ENCODE measurements at places on chromosomes 6 and 20.
A peak's percentile ranks its signal among the peaks of the same experiment; 100 is the strongest.

GRCh38 chr6:170287371-170287876 is 3.5 kb downstream of the DLL1 start:
- DNase-seq, result no peak

DNA sequence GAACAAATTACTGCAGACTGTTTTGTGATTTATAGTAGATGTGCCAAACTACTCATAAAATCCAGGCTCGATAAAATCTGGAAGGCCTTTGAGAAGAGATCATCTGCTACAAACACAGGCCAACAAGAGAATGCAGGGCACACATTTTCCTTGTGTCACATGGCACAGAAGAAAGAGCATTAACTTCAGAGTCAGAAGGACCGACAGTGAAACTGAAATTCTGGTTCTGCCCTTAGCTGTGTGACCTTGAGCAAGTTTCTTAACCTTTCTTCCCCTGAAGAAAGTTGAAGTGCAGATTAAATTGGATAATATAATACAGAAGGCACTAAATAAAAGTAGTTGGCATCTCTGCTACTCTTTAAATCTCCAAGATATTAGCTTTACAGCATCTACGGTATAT is 338.4 kb upstream of the IRAK1BP1 start:
- DNase-seq, result no peak

GRCh38 chr6:53322188-53323029 is 26.3 kb downstream of the ELOVL5 start:
- no peak for DNase-seq

GRCh38 chr20:227439-228105 is 514 bp downstream of the DEFB129 start:
- no peak for DNase-seq

DNA sequence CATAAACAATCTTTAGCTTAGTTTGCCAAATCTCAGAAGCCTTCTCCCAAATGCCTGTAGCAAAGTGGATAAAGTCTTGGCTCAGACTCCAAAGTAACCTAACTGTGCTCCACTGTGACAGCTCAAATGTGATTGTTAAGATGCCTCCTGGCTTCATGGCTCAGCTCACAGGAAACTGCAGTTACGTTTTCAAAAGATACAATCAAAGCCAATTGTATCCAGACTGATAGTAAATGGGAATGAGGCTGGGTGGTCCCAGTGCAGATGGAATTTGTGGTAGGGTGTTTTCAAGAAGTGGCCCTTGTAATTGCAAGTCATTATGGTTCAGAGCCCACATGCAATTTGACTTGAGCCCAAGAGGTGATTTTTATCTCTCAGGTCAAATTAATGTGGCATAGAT is 151.2 kb upstream of the TAB2 start:
- DNase-seq, result no peak

- no peak for DNase-seq
Measured at GRCh38 chr20:58629215-58629580, 21.9 kb upstream of the STX16 start.

DNA sequence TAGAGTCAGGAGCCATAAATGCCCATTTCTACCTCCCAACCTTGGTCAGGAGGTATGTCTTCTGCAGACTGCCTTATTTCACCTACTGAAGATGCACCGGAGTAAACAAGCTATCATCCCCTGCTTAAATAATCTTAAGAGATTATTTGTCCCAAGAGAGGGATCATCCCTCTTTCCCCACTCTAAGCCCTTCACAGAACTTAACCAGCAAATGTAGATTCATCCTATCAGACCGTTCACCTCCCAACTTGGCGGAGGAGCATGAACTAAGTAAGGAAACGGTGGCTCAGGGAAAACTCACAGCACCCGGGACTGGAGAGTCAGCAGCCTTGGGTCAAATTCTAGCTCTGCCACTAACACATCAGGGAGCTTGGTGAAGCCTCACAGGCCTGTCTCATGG is 115.3 kb downstream of the TRERF1 start:
- no peak for DNase-seq

DNA sequence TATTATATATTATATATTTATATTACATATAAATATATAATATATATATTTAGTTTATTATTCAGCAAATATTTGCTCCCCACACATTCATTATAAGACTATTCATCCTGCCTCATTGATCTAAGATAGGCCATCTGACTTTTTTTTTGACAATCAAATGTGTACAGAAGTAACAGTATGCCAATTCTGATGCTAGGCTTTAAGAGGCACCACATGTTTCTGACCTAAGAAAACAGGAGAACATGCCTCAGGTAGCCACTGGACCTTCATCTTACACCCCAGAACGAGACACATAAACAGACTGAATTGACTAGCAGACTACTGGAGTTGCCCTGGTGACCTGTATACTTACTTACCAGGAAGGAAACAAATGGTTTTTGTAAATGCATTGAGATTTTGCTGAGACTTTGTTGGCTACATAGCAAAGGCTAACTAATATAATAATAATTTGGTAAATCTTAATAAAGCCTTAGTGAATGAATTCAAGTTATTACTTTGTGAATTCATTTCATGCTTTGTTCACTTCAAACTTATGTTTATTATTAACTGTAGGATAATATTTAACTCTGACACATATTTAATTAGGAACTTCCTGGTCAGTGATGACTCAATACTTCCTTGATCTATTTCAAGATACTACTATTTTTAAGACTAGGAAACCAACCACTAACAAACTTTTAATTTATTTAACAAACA is 13.4 kb upstream of the MYO6 start:
- no peak for DNase-seq

GRCh38 chr6:37354526-37355384 is 972 bp downstream of the RNF8 start:
- DNase-seq, result no peak

- no peak for DNase-seq
Measured at GRCh38 chr6:14711704-14712379, 534.0 kb upstream of the JARID2 start.

GRCh38 chr20:63364801-63365585 is 3.8 kb upstream of the CHRNA4 start:
- DNase-seq, result no peak

DNA sequence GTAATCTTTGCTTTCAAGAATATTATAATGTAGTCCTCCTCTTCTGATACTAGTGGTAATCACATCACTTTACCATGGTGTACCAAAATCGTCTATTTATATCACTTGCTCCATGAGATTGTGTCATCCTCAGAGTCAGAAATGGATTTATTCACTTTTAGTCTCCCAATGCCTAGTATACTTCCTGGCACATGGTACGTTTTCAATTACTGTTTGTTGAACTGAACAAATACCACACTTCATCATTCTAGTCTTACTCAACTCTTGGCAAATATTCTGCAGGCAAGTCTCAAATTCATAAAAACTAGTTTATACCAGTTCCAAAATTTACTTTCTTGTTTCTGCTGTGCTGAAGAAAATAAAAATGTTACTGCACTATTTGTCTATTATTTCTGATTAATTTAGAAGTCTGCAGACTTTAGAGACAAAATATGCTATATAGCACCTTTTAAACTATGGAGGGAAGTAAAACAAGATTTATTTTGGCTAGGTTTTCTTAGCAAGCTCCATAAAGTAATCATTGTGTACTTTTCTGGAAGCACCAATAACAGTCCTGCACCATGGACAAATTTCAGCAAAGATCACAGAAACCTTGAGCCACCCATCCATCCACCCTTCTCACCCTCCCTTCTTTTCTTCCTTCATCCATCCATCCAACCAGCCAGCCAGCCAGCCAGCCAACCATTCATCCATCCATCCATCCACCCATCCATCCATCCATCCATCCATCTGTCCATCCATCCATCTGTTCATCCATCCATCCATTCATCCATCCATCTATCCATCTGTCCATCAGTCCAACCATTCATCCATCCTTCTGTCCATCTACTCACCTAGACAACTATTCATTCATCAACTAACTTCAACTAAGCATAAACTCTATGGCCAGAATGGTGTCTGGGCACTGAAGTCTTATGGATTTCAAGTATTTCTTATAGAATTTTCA is 102.1 kb upstream of the STMND1 start:
- no peak for DNase-seq

DNA sequence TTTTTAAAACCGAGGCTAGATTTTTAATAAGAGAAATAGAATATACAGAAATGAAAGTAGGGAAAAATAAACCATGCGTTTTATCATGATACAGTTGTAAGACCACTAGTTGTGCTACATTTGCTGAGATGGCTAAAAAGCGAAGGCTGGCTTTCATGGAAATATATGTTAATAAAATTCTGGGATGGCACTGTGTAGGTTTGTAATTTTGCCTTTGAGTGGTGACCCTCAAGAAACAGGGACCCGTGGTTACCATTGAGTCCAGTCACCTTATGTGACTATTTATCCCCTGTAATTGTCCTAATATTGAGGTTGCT is 233.8 kb downstream of the ARHGAP18 start:
- DNase-seq, result no peak

- DNase-seq, result no peak
Measured at GRCh38 chr20:47496118-47496517, 5.6 kb upstream of the NCOA3 start.

- DNase-seq, result no peak
Measured at GRCh38 chr6:158376631-158377081, 64.4 kb downstream of the TULP4 start.

DNA sequence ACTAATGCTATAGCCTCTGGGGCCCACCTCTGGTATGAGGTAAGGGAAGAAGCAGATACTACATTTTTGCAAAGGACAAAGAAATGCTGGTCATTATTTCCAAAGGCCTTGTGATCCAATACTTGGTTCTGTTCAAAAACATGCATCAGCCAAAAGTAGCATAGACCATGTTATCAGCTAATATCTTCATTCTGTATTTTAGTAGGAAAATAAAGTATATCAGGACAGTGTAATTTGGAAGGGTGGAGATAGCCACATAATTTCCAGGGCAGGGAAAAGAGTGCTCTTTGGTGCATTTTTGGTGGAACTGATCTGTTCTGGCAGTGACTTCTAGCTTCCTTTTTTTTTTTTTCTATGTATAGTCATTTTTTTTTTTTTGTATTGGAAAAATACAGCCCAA is 258.0 kb upstream of the SOX4 start:
- no peak for DNase-seq

- no peak for DNase-seq
Measured at GRCh38 chr6:85118233-85118632, 331.6 kb upstream of the NT5E start.

DNA sequence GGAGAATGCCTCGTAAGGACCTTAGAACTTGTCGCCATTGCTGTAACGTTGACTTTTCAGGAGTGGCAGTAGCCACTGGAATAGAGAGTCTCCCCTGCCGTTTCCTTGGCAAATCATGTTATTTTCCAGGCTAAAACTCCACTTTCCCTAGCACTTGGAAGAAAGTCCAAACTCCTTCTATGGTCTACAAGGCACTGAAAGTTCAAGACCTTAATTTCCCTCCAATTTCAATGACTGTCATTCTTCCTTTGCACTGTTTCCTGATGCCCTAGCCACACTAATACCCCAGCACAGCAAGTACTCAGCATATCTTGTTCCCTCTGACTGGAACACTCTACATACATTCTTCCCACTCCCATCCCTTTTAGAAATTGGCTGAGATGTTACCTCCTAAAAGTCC is 1.8 kb upstream of the TBPL1 start:
- no peak for DNase-seq

DNA sequence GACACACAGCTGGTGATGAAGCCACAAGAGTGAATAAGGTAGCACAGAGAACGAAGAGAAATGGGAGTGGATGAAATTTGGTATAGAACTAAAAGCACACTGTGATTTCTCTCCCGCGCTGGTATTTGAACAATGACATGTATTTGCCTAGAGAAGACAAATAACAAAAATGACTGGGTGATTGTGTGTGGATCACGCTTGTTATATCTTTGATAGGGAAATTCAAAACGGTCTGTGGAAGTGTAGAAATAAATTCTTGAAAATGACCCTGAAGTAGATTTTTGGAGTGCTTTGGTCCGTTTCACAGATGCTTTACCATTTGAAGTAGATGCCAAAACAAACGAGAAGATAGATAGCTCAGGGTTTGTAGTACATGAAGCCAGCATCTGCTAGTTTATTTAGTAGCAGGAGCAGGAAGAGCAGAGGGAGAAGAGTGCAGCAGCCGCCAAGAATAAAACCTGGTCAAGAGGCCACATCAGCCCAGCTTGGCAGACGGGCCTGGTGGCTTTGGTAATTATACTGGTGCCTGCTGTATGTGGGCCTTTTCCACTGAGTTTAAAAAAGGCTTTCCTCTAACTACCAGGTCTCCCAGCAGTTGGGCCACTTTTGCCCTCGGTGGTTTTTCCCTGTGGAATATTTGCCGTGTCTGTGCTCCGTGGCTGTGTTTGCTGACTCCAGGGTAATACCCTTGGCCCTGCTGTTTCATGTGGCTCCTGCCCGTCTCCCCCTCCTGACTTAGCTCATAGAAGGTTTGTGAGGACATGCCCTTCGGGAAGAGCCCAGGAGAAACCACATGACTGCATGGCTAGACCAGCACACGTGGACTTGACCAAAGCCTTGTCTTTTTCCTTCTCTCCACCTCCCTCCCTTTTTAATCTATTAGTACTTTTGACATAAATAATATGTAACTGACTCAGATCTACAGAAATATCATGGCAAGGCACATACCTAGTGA is 294.0 kb downstream of the SOX4 start:
- peak; percentile 93 for DNase-seq

DNA sequence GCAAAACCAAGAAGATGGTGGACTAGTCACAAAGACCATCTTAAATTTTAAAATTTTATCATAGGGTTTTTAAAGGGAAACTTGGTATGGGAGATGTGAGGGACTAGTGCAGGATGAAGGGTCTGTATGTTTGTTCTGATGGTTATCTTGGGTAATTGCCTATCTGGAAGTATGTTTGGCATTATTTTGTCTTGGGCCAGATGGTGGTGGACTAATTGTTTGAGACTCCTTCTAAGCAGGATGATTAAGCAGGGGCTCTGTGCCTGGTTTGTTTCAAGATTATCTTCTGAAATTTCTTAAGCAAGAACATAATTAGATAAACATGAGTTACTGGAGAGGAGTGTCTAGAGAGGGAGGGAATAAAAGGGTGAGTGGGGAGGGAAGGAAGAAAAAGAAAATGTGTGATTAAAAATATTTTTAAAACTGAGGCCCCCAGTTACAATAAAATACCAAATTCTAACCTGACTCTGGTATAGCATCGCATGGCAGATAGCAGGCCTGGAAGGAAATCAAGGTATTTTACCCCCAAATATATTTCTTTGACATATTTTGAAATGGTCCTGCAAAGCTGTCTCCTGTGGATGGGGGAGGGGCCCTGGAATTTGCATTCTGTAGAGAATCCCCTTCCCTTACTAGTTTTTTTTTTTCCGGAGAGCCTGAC is 49.9 kb upstream of the FAM184A start:
- no peak for DNase-seq

DNA sequence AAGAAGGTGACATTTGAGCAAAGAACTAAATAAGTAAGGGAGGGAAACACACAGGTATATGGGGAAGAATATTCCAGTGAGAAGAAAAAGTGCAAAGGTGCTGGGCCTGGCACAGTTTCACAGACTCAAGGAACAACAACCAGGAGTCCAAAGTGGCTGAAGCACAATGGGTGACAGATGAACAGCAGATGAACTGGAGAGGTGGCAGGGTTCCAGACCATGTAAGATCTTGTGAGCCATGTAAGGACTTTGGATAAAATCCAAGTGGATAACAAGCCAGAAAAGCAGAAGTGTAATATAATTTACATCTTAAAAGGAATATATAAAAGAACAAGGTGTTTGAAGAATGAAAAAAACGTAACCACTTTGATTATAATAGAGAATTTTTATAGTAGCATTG is 87.9 kb downstream of the MMS22L start:
- peak; percentile 82 for DNase-seq
